CD8-positive, alpha-beta memory T cell (primary cell): ENCODE measurements at places on chromosomes 16 and 17.

DNA sequence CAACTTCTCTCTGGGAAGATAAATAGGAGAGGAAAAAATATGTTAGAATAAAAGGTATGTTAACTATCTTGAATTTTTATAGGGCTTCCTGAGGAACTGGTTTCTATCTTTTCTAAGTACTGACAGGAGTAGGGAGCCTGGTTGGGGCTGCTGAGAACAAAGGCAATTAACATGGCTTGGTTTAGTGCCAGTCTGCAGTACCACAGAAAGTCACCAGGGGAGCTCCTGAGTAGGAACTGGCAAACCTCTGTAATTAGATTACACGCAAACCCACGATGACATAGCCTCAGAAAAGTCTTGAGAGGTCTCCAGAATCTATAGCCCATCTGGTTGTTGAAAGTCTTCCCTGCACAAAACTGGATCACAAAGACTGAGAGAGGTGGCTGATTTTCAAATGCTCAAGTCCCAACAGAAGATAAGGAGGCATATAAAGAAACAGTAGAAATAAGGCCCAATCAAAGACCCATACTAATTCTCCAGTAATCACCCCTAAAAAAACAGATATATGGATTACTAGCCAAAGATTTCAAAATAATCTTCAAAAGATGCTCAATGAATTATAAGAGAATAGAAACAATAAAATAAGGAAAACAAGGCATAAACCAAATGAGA is 11.7 kb upstream of the CNTNAP4 start:
- no peak overlapping the region for H3K4me3 ChIP-seq
- H3K36me3 ChIP-seq, result no peaks in the 10 kb centered on the region
- no peak for DNase-seq
- H3K27me3 ChIP-seq, result no peaks in the 10 kb centered on the region
- no peak overlapping the region for H3K27ac ChIP-seq

DNA sequence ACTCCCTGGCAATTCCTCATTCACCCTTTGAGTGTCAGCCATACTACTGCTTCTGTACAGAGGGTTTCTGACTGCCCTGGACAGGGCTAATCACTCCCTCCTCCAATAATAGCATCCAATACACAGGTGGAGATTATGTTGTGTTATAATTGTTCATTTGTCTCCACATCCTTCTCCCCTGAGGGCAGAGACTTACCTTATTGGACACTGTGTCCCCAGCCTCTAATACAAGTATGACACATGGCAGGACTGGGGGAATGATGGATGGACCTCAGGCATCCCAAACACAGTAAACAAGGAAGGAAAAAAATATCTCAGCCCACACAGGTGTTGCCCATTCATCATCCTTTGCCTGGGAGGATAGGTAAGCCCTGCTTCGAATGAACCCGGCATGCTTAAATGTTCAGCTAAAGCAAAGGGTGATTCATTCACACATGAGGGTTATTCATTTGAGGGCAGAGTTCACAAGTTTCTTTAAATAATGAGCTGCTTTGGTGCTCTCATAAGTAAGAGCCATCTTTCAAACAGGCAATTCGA is 34.8 kb downstream of the MMD start:
- H3K36me3 ChIP-seq, result no peaks in the 10 kb centered on the region
- no peak overlapping the region for H3K27ac ChIP-seq
- no peak overlapping the region for H3K4me3 ChIP-seq

GRCh38 chr17:81432941-81433340 is 37.7 kb downstream of the BAHCC1 start:
- no peak overlapping the region for H3K4me3 ChIP-seq
- H3K27me3 ChIP-seq, result peaks cover 30% of the 10 kb centered on the region
- DNase-seq, result no peak

DNA sequence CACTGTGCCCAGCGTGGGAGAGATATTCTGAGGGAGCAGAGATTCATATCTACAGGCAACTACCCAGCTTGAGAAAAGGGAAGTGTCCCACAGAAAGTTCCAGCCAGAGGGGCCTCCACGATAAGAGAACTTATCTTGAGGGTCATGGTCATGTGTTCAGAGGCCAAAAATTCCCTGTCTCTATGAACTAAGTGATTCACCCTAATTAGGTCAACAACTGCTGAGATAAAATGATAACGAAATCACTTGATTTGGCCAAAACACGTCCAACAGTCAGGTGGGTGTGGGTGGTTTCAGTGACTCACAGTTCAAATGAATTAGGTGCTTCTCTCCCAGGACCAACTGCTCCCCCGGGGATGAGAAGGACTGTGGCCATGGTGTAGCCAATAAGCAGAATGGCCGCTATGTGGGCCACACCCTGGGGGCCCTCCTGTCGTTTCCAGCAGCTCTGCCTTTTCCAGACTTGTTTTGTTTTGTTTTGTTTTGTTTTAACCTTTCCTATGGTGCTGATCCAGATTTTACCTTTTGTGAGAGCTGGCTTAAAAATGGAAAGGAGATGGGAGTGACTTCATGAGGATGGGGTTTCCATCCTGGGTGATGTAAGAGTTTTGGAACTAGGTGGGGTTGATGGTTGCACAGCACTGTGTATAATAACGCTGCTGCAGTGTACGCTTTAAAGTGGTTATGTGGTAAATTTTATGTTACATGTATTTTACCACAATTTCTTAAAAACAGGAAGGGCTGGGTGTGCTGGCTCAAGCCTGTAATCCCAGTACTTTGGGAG is 8.7 kb downstream of the DNAI2 start:
- peak overlapping the region; percentile 71 for H3K27ac ChIP-seq
- peaks cover 59% of the 10 kb centered on the region for H3K4me1 ChIP-seq
- peak; percentile 49 for DNase-seq
- no peak overlapping the region for H3K4me3 ChIP-seq
- H3K36me3 ChIP-seq, result no peaks in the 10 kb centered on the region
- H3K27me3 ChIP-seq, result no peaks in the 10 kb centered on the region

- H3K27me3 ChIP-seq, result no peaks in the 10 kb centered on the region
- no peaks in the 10 kb centered on the region for H3K36me3 ChIP-seq
- peak overlapping the region; percentile 9 for H3K4me3 ChIP-seq
- no peak for DNase-seq
- peak overlapping the region; percentile 54 for H3K27ac ChIP-seq
These were observed 678 bp downstream of the CDR2L start for GRCh38 chr17:74987909-74988711.

- H3K36me3 ChIP-seq, result peaks cover 6% of the 10 kb centered on the region
- DNase-seq, result no peak
- no peak overlapping the region for H3K27ac ChIP-seq
- no peaks in the 10 kb centered on the region for H3K4me1 ChIP-seq
- H3K27me3 ChIP-seq, result no peaks in the 10 kb centered on the region
These were observed 41.7 kb downstream of the ANKFY1 start for GRCh38 chr17:4221899-4222659.

GRCh38 chr17:71022758-71023157 is 853.4 kb downstream of the KCNJ2 start:
- H3K27ac ChIP-seq, result no peak overlapping the region
- H3K4me1 ChIP-seq, result no peaks in the 10 kb centered on the region
- no peak for DNase-seq
- H3K27me3 ChIP-seq, result no peaks in the 10 kb centered on the region
- H3K4me3 ChIP-seq, result no peak overlapping the region
- H3K36me3 ChIP-seq, result no peaks in the 10 kb centered on the region
